ENCODE measurements at places on chromosomes 6 and 20.

GRCh38 chr6:116458264-116458663 is 2.9 kb upstream of the CALHM6 start:
- DNase-seq, result no peak

GRCh38 chr6:10460096-10460495 is 45.2 kb upstream of the TFAP2A start:
- DNase-seq, result no peak

DNA sequence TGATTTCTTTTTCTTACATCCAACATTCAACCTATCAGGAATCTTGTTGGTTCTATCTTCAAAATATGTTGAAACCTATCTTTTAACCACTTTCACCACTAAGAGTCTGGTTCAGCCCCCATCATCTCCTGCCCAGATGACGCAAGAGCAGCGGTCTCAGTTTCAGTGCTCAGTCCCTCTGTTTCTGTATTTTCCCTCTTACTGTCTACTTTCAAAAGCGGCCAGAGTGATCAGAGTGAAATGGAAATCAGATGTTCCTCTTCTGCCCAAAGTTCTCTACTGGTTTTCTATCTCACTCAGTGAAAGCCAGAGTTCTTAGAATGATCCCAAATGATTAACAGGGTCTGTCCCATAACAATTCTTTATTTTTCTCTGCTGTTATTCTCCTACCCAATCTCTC is 147.9 kb upstream of the PDE7B start:
- DNase-seq, result no peak

DNA sequence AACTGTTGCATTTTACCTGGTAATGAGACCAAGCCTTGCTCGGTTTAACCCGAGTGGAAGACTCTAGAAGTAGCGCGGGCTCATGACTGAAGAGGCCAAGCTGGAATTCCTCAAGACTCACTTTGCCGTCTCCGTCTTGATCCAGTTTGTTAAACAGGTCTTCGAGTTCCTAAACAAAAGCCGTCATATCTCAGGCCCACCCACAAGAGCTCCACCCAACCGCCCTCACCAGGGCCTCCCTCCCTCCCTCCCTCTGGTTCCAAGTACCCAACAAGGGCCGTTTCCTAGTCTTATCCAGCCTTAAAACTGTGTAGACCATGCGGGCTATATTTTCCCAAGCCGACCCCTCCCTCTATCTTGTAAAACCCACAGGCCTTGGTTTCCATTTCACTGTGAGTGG is 81.4 kb downstream of the NINL start:
- no peak for DNase-seq

- DNase-seq, result no peak
Measured at GRCh38 chr6:7881765-7882500, 28.7 kb downstream of the TXNDC5 start.

DNA sequence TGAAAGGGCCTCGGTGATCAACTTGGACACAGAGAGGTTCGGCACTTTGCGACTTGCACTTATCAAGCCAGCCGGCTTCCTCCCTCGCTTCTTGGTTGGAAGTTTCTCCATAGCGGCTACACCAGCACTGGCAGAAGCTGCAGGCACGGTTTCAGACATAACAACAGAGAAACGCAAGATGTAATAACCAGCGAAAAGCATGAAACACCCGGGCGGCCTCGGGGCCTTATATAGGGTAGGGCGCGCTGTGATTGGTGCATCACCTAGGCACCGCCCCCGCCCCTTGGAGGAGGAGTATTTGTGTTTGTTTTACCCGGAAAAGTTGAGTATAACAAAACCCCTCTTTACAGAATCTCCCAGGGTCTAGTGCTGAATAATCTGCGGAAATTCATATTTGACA is 20.7 kb downstream of the HFE start:
- no peak for DNase-seq

DNA sequence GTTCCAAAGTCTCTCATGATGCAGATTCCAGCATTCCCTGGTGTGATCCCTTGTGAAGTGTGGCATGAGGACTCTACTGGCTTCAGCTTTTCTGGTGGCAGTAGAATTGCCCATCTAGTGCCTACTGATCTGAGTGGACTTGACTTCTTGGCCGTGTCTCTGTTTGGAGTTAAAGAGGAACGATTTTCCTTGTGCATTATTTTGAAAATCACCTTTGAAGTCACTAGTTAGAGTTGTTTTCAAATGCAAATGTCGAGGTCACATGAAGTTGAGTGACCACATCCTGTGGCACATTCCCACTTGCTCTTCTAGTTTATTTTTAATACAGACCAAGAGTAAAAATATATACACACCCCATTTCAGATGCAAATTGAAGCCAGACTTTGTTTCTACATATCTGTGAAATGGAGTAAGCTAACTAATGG is 270.7 kb upstream of the TAB2 start:
- no peak for DNase-seq
